ENCODE measurements at places on chromosomes 12 and 14. TPM values are rescaled to one million over a fixed set of nuclear protein-coding genes. Genes with fewer than 3 reads are reported as not detected.

Gene RAD9B
- total RNA-seq: 5.5 TPM

GRCh38 chr12:50689437-50689836, 74.5 kb upstream of the ATF1 start:
- no peak for DNase-seq

- DNase-seq: peak; percentile 96
These were observed 18.2 kb upstream of the RNASE12 start for GRCh38 chr14:20609215-20610001.

- DNase-seq: no peak
These were observed 149.7 kb downstream of the AEBP2 start for GRCh38 chr12:19588951-19589350.

Gene VRTN
- not detected for total RNA-seq

DNA sequence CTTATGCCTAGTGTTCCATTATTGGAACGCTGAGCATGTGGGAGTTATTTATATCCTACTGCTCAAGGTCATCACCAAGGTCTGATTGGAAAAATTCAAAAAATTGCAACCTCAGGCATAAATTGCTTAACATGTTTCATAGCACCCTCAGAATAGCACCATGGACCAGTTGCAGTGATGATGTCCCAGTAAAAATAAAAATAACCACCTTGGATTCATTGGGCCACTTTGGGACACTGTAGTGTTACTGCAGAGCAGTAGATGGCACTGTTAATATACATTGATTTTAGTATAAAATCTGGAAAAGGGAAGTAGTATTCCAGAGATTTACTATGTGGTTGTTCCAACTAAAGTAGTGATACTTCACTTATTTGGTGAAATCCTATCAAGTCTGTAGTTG, 31.0 kb upstream of the PTCSC3 start:
- DNase-seq: peak; percentile 13

GRCh38 chr12:120529641-120530417, 871 bp upstream of the COQ5 start:
- peak; percentile 56 for DNase-seq
